NCI-H1694 treated with DMSO at 0.1 percent for 48 hours (cell line): ENCODE measurements at places on chromosomes 16 and 17.

GRCh38 chr16:26521626-26522025 lies 545.1 kb upstream of the C16orf82 start:
- DNase-seq: no peak

DNA sequence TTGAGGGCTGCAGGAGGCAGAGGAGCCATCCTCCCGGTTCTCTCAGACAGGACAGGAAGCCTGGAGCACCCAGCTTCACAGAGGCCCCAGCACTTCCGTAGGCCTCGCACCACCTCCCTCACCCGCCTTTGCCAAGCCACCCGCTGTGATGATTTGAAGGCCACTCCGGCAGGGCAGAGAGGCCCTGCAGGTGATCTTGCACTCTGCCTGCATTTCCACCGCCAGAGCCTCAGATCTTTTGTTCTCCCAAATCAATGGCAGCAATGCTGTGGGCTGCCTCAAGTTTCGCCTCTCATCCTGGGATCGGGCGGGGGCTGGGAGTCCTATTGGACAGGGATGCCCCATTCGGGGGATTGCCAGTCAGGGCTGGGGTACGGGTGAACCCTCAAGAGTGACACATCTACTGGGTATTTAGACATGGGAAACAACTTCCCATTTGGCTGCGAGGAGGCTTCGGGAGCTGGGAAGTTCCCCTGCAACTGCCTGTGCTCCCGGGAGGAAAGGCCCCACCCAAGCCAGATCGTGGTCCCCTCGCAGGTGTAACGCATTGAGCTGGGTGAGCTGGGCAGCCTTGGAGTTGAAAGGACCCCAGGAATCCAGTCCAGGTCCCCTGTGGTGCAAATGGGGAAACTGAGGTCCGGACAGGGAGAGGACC lies 34.8 kb upstream of the PEMT start:
- DNase-seq: no peak

- no peak for DNase-seq
Observed at GRCh38 chr17:17805575-17805974, 31.2 kb downstream of the SREBF1 start.

DNA sequence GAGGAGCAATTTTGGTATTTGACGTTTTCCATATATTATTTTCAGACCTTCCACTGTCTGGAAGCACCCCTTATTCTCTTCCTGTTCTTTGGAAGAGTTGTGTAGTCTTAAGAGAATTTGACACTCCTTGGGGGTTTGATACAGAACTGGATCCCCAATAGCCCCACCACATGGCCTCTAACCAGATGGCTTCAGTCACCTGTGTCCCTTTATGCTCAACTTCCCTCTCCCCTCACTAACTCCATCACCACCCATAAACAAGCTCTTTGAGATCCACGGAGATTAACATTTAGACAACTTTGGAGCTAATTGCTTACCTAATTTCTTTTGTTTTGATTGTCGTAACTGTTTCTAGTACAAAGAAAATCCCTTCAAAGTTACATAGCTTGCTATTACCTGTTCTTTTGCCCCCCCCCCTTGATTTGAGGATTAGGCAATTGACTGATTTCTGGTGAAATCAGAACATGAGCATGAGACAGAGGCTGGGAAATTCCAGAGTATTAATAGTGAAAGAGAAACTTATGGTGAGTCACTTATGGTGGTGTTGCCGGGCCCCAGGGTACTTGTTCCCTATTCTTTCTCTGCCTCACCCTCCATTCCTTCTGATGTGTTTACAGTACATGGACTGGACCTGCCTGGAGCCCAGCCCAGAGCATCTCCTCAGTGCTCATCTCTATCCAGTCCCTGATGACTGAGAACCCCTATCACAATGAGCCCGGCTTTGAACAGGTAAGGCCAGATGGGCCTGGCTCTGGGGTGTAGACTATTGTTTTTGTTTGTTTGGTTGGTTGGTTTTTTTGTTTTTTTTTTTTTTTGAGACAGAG lies 7.5 kb downstream of the UBE2Z start:
- DNase-seq: no peak

DNA sequence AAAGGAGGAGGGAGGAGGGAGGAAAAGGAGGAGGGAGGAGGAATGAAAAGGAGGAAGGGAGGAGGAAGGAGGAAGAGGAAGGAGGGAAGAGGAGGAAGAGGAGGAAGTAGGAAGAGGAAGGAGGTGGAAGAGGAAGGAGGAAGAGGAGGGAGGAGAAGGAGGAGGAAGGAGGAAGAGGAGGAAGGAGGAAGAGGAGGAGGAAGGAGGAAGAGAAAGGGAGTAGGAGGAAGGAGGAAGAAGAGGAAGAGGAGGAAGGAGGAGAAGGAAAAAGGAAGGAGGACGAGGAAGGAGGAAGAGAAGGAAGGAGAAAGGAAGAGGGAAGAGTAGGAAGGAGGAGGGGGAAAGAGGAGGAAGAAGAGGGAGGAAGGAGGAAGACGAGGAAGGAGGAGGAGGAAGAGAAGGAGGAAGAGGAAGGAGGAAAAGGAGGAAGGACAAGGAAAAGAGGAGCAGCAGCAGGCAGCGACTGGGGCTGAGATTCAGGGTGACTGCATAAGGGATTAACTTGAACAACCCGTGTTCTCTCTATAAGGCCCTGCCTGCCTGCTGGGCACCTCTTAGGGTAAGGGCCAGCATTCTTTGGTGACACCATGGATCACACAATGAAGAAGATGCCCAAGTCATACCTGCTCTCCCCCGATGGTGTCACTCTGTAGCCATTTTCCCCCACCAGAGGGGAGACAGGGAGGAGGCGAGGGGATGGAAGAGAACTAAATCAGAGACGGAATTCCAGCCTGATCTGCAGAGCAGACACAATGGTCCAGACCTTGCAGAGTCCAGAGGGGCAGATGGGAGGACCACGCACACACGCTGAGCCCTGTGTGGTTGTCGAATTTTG lies 1.4 kb upstream of the IL34 start:
- no peak for DNase-seq

- DNase-seq: no peak
Observed at GRCh38 chr16:55051571-55052347, 121.1 kb downstream of the IRX5 start.

- DNase-seq: no peak
Observed at GRCh38 chr17:79299349-79299748, 224.7 kb downstream of the ENGASE start.
